Chondrocyte (in vitro differentiated cells): ENCODE measurements at places on chromosomes 1 and 21. TPM values are rescaled to one million over a fixed set of nuclear protein-coding genes. Genes with fewer than 3 reads are reported as not detected.

The EXOSC10 gene
- 49.1 to 57.2 TPM (median 49.8 TPM) in 3 replicates for total RNA-seq

DNA sequence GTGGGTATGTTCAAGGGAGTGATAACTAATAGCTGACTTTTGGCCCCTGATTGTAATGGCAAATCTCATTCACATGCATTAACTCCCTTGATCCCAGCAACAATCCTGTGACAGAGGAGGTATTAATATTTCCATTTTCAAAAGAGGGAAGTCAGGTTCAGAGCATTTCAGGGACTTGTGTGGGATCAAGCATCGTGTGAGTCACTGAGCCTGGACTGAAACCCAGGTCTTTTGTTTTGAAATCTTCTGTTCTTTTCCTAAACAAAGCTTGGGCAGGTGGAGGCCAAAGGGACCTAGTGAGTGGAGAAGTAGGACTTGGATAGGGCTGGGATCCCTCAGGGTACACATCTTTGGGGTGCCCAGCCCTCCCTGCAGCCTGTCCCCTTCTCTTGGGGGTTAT is 37.9 kb downstream of the ETNK2 start:
- no peaks in the 10 kb centered on the region for H3K27me3 ChIP-seq
- DNase-seq, result no peak
- no peak overlapping the region for H3K4me3 ChIP-seq
- H3K27ac ChIP-seq, result no peak overlapping the region

DNA sequence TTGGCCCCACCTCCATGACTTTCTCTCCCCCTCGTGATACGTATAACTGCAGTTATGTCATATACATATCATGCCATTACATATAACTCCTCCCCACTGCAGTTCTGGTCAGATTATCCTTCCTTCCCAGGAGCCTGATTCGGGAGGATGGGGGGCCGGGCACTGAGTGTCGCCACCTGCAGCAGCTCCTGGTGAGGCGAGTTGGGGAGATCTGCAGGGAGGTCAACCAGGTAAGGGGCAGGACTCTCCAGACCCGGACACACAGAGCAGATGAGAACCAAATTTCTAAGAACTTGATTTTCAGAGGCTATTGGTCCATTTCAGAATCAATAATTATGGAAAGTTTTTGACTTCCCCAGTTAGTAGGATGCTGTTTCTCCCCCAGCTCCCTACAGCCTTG is 19.5 kb downstream of the HYI start:
- H3K4me3 ChIP-seq, result no peak overlapping the region
- H3K27ac ChIP-seq, result no peak overlapping the region
- peaks cover 52% of the 10 kb centered on the region for H3K36me3 ChIP-seq
- H3K4me1 ChIP-seq, result peaks cover 6% of the 10 kb centered on the region
- no peak for DNase-seq

- H3K36me3 ChIP-seq, result peaks cover 2% of the 10 kb centered on the region
- H3K27ac ChIP-seq, result no peak overlapping the region
- DNase-seq, result no peak
These were observed 284.5 kb upstream of the PLXNA2 start for GRCh38 chr1:208528578-208529240.

- no peaks in the 10 kb centered on the region for H3K36me3 ChIP-seq
- peaks cover 5% of the 10 kb centered on the region for H3K4me1 ChIP-seq
- no peak overlapping the region for H3K4me3 ChIP-seq
- no peak for DNase-seq
- no peak overlapping the region for H3K27ac ChIP-seq
- peaks cover 19% of the 10 kb centered on the region for H3K27me3 ChIP-seq
These were observed 16.5 kb upstream of the HDAC1 start for GRCh38 chr1:32275424-32275823.

The SELP gene
- not detected in 3 replicates for total RNA-seq

DNA sequence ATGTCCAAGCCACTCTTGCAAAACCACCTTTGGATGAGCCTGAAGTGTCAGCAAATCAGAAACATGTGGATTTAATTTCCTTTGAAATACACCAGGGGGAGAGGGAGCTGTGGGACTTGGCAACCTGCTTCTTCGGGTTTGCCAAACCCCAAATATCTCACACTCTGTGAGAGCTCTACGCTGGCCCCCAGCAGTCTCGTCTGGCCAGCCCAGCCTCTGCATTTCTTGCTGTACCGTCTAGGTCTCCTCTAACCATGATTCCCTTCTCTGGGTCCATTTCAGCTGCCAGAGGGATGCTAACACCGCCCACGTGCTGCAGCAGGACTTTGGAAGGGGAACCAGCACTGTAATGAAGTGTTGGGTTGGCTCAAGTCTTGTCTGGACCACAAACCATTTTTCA is 114.6 kb downstream of the MRPS6 start:
- peaks cover 1% of the 10 kb centered on the region for H3K36me3 ChIP-seq
- no peaks in the 10 kb centered on the region for H3K27me3 ChIP-seq
- H3K27ac ChIP-seq, result no peak overlapping the region

- no peak overlapping the region for H3K27ac ChIP-seq
- no peak overlapping the region for H3K4me3 ChIP-seq
These were observed 2.6 kb downstream of the PRDM2 start for GRCh38 chr1:13702425-13703127.

GRCh38 chr1:32954168-32954567 is 10.4 kb downstream of the RNF19B start:
- H3K36me3 ChIP-seq, result no peaks in the 10 kb centered on the region
- H3K27ac ChIP-seq, result no peak overlapping the region
- no peak overlapping the region for H3K4me3 ChIP-seq
- H3K4me1 ChIP-seq, result peaks cover 15% of the 10 kb centered on the region
- no peaks in the 10 kb centered on the region for H3K27me3 ChIP-seq

The TSPEAR gene
- 0.15 to 0.38 TPM in 2 of 3 replicates, not detected in the other for total RNA-seq

The CFHR3 gene
- 0.31 TPM in 1 of 3 replicates, not detected in the others for total RNA-seq

The LRRC8B gene
- total RNA-seq, result 1.2 to 3.2 TPM (median 1.5 TPM) in 3 replicates

GRCh38 chr1:68181165-68181556 is 51.2 kb downstream of the WLS start:
- DNase-seq, result no peak
- peaks cover 45% of the 10 kb centered on the region for H3K4me1 ChIP-seq
- no peak overlapping the region for H3K27ac ChIP-seq
- no peaks in the 10 kb centered on the region for H3K27me3 ChIP-seq
- no peak overlapping the region for H3K4me3 ChIP-seq
- peaks cover 3% of the 10 kb centered on the region for H3K36me3 ChIP-seq

- no peaks in the 10 kb centered on the region for H3K27me3 ChIP-seq
- DNase-seq, result no peak
- peaks cover 28% of the 10 kb centered on the region for H3K36me3 ChIP-seq
- no peak overlapping the region for H3K4me3 ChIP-seq
- H3K4me1 ChIP-seq, result no peaks in the 10 kb centered on the region
These were observed 36.7 kb downstream of the NPHP4 start for GRCh38 chr1:5955479-5955977.

GRCh38 chr1:32967888-32968568 is 3.4 kb upstream of the RNF19B start:
- H3K27me3 ChIP-seq, result no peaks in the 10 kb centered on the region
- no peaks in the 10 kb centered on the region for H3K36me3 ChIP-seq
- no peak overlapping the region for H3K4me3 ChIP-seq
- H3K4me1 ChIP-seq, result peaks cover 27% of the 10 kb centered on the region
- no peak overlapping the region for H3K27ac ChIP-seq

The KTI12 gene
- 10.6 to 10.9 TPM (median 10.6 TPM) in 3 replicates for total RNA-seq

The HSF2BP gene
- 3.5 to 5.0 TPM (median 4.0 TPM) in 3 replicates for total RNA-seq

DNA sequence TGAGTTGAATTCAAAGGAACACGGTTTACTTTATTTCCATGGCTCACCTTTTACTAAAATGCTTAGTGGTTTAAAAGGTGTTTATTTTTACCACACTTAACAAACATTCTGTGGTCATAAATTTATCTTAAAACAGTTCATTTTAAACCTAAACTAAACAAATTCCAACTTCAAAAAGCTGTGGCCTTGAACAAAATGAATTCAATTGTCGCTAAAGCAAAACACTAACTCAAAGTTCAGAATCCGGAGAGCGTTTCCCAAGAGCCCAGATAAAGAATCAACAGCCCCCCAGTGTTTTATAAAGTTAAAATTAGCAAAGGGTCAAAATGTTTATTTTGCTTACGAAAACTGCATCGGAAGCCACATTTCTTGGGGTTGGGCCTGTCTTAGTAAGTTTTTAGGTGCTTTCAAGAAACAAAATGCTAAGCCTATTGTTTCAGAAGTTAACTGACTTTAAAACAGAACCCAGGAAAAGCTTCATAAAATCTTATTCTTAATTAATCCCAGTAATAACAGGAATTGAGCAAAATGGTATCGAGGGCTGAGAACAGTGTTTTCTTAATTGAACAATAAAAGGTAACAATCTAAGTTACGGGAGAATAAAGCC is 1.3 kb downstream of the PUM1 start:
- peaks cover 26% of the 10 kb centered on the region for H3K4me1 ChIP-seq
- H3K27me3 ChIP-seq, result no peaks in the 10 kb centered on the region
- peak overlapping the region; percentile 100 for H3K27ac ChIP-seq
- no peak for DNase-seq
- peaks cover 1% of the 10 kb centered on the region for H3K36me3 ChIP-seq

- no peak overlapping the region for H3K27ac ChIP-seq
- peaks cover 30% of the 10 kb centered on the region for H3K4me1 ChIP-seq
- H3K27me3 ChIP-seq, result no peaks in the 10 kb centered on the region
- H3K4me3 ChIP-seq, result no peak overlapping the region
These were observed 33.7 kb downstream of the FBXO42 start for GRCh38 chr1:16318555-16318954.

- H3K36me3 ChIP-seq, result no peaks in the 10 kb centered on the region
- no peak overlapping the region for H3K27ac ChIP-seq
- DNase-seq, result no peak
- H3K4me3 ChIP-seq, result no peak overlapping the region
- H3K27me3 ChIP-seq, result no peaks in the 10 kb centered on the region
These were observed 556.3 kb downstream of the LTN1 start for GRCh38 chr21:28436286-28436932.

DNA sequence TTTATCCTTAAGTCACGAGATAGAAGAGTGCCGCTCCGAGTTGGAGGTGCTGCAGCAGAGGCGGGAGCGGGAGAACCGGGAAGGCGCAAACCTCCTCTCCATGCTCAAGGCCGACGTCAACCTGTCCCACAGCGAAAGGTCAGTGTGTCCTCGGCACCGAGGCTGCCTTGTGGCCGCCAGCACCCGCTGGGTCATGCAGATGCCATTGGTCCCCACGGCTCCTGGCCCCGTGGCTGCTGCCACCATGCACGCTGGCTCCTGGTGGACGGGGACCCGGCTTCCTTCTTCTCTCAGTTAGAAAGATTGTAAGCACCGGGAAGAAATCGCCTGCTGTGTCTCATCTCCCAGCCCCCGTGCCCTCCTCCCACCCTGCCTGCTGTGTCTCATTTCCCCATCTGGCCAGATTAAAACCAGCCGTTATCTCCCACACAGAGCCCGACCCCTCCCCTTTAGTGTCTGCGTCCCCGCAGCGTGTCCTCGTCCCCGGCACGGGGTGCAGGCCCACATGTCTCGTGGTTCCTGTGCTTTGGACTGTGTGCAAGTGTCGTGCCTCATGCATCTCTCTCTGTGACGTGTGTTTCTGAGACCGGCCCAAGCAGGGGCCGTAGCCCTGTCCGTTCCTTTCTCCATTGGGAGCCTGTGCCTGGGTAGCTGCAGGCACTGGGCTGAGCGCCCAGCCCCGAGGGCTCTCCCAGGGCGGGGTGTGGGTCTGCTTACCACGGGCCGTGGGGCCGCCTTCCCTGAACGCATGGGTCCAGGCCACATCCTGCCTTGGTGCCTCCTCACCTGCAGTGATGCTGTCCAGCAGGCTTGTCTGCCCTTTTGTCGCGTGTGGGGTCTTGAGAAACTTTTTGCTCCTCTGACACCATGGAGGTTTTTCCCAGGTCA is 62.1 kb downstream of the PCNT start:
- peak; percentile 88 for DNase-seq
- H3K4me3 ChIP-seq, result no peak overlapping the region
- H3K27me3 ChIP-seq, result no peaks in the 10 kb centered on the region
- H3K27ac ChIP-seq, result no peak overlapping the region
- H3K36me3 ChIP-seq, result peaks cover 33% of the 10 kb centered on the region

DNA sequence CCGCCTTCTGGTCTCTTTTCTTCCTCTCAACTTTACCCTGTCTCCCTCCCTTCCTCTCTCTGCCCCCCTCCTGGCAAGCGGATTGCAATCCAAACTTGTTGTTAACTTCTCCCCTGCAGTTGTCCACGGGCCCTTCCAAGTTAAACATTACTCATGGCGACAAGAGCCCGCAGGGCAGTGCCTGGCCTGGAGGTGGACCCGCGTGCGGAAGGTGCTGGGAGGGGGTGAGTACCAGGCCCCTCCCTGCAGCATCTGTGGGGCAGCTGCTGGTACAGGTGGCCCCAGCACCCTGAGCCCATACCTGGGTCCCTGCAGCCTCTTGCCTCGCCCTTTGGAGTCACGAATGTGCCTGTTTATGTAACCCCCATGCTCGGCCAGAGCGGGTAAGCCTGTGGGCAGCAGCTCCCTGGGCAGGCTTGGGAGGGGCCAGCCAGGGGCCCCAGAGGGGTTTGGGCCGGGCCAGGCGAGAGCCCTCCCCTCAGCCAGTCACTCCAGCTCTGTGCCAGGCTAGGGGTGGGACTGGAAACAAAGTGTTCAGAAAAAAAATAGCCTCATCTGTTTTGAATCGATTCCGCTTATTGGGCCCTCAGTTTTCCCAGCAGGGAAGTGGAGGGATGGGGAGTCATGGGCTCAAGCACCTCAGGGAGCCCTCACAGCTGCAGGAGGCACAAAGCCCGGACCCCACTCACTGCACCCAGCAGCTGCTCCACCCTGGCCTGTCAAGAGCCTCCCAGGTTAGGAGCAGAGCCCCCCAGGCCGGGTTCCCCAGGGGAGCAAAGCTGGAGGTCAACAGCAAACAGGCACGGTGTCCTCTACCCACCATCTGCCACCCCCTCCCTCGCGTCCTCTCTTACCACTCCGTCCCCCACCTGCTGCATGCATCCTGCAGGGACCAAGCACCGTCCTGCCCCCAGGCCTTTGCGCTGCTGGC is 14.0 kb upstream of the FAAP20 start:
- no peak for DNase-seq
- H3K4me1 ChIP-seq, result peaks cover 53% of the 10 kb centered on the region
- no peaks in the 10 kb centered on the region for H3K27me3 ChIP-seq
- no peak overlapping the region for H3K4me3 ChIP-seq
- peak overlapping the region; percentile 91 for H3K27ac ChIP-seq
- no peaks in the 10 kb centered on the region for H3K36me3 ChIP-seq

- no peak overlapping the region for H3K27ac ChIP-seq
- no peak overlapping the region for H3K4me3 ChIP-seq
- no peaks in the 10 kb centered on the region for H3K4me1 ChIP-seq
- DNase-seq, result no peak
- H3K27me3 ChIP-seq, result peaks cover 23% of the 10 kb centered on the region
- H3K36me3 ChIP-seq, result no peaks in the 10 kb centered on the region
These were observed 47.5 kb upstream of the CSF3R start for GRCh38 chr1:36530261-36530660.

GRCh38 chr1:202563818-202564217 is 146.4 kb downstream of the SYT2 start:
- no peak overlapping the region for H3K4me3 ChIP-seq
- H3K27ac ChIP-seq, result no peak overlapping the region
- DNase-seq, result no peak
- no peaks in the 10 kb centered on the region for H3K27me3 ChIP-seq
- peaks cover 5% of the 10 kb centered on the region for H3K36me3 ChIP-seq
- H3K4me1 ChIP-seq, result peaks cover 57% of the 10 kb centered on the region

- no peak overlapping the region for H3K4me3 ChIP-seq
- no peak overlapping the region for H3K27ac ChIP-seq
- peaks cover 3% of the 10 kb centered on the region for H3K4me1 ChIP-seq
- H3K27me3 ChIP-seq, result no peaks in the 10 kb centered on the region
- DNase-seq, result no peak
- peaks cover 6% of the 10 kb centered on the region for H3K36me3 ChIP-seq
These were observed 24.5 kb downstream of the OSCP1 start for GRCh38 chr1:36425791-36426190.
